ENCODE measurements at places on chromosomes 5 and 9.

DNA sequence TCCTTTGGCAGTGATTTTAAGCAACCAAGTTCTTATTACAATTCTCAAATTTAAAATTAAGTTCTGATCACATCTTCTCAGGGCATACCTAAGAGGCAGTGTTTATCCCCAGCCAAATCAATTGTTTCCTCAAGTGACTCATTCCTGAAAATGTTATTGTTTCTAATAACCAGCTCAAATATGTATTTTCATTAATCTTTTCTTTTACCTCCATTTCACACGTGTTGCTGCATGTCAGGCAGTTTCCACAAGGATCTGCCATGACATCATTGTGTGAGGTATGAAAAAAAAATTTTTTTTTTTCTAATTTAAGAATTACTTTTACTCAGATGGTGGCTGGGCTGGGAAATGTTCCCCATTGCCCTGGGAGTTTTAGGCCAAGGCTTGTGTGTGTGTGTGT lies 113.0 kb upstream of the NTRK2 start:
- no peak for DNase-seq

GRCh38 chr5:136560126-136560525 lies 194.8 kb upstream of the TRPC7 start:
- DNase-seq = no peak

- no peak for DNase-seq
Observed at GRCh38 chr9:4743131-4743875, 2.3 kb upstream of the AK3 start.

DNA sequence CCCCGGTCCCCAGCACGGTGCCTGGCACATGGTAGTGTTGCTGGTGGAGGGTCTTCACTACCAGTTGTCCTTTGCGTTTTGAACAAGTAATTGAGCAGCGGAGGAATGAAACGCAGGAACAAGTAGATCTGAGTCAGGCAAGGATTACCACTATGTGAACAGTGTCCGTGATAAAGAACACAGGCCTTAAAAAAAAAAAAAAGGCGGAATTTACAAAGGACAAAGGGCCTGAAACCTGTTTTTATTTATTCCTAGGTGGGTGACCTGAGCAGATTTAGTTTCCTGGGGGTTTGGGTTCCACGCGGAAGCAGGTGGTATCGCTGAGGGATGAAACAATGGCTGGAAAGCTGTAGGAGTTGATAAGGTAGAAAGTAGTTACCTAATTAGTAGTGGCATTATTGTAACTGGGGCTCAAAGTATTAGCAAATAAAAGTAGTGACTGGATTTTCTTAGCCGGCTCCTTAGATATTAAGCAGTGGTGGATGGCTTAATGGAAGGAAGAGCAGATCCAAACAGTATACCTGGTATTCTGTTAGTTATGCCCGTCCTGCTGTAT lies 1.1 kb downstream of the RUSC2 start:
- DNase-seq = no peak

DNA sequence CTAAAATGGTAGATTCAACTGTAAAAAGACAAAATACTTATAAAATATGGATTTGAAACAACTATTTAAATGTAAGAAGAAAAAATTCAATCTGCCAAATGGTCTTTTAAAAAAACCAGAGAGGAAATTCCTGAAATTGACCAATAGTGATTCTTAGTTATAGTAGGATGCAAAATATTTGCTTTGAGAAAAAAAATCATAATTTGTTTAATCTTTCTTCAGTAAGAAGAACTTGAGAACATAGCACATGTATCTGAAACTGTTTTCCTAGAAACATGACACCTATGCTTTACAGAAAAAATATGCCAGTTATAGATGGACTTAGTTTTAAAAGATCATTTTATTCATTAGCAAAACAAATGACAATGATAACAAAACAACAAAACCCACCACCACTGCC lies 186.9 kb upstream of the CD180 start:
- DNase-seq = no peak

- no peak for DNase-seq
Observed at GRCh38 chr9:127633216-127633862, 21.3 kb downstream of the STXBP1 start.

GRCh38 chr5:52807723-52808122 lies 20.0 kb downstream of the ITGA1 start:
- no peak for DNase-seq

DNA sequence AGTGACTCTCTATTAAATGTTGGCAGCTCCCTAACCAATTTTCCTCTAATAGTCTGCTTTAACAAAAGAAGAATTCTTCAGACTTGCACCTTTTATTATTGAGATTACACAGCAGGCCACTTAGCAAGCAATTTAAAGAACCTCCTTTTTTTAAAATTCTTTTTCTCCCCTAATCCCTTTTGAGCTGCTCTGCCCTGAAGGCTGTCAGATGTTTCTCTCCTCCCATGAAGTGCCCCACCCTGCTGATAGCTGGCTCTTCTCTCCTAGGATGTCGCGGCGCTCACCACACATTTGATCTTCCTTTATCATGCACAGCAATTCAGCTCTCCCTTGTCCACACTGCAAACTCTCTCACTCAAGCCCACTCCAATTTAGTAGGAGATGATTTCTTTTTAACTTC lies 1471.1 kb upstream of the ACO1 start:
- DNase-seq = no peak

DNA sequence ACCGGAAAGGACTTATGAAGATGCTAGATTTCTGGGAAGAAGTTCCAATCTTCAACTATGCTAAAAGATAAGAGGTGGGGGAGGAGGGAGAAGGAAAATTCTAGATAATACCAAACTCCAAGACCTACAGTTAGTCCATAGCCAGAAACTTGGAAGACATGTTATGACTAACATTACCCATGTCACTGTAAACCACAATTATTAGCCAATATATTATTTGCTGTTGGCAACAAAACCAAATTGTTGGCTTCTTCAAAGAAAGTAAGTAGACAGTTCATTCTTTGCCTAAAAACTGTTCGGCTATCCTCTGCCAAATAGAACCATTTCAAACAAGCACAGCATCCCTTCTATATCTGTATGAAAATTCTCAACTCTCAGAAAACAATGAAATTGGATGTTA lies 25.1 kb downstream of the PRLR start:
- no peak for DNase-seq

Data from sigmoid colon (tissue), 7 donors.